Esophagus muscularis mucosa (tissue), 4 donors: ENCODE measurements at places on chromosomes 2 and 18.

DNA sequence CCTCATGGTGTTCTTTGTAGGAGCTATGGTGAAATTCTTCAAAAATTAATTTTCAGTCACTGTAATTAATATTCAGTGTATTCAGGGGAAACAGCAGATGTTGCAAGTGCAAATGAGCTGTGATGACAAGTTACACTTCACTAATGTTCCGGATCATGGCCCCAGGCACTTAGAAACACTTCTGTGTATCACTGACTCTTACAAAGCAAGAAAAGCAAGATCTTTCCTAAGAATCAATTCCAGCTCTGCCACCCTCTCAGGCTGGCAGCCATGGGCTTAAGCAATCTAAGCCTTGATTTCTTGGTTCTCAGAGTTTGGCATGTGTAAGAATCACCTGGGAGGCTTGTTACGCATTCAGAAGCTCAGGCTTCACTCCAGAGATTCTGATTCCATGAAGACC lies 78.0 kb downstream of the MARCHF4 start:
- no peak for DNase-seq

DNA sequence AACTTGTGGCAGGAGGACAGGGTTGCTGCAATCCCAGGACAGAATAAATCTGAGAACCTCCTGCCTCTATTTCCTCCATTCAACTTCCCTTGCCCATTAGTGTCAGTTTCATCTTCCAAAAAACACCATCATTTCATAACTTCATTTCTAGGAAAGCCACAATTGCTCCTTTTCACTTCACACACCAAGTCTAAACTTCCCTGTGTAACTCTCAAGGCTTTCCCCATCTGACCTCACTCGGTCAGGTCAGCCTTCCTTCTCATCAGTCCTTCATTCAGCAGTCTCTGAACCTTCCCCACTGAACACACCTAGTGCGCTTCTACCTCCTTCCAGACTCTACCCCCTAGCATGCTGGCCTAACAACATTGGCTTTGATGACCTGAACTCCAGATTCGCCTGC lies 35.8 kb downstream of the TCF7L1 start:
- no peak for DNase-seq

- no peak for DNase-seq
Measured at GRCh38 chr18:4455113-4455811, at the start of gene DLGAP1. Gene DLGAP1 (minus strand): TSS chr18:4455307.

GRCh38 chr18:68438983-68439382 lies 275.9 kb downstream of the TMX3 start:
- no peak for DNase-seq

- no peak for DNase-seq
Measured at GRCh38 chr2:10499911-10500521, 51.9 kb upstream of the ODC1 start.

DNA sequence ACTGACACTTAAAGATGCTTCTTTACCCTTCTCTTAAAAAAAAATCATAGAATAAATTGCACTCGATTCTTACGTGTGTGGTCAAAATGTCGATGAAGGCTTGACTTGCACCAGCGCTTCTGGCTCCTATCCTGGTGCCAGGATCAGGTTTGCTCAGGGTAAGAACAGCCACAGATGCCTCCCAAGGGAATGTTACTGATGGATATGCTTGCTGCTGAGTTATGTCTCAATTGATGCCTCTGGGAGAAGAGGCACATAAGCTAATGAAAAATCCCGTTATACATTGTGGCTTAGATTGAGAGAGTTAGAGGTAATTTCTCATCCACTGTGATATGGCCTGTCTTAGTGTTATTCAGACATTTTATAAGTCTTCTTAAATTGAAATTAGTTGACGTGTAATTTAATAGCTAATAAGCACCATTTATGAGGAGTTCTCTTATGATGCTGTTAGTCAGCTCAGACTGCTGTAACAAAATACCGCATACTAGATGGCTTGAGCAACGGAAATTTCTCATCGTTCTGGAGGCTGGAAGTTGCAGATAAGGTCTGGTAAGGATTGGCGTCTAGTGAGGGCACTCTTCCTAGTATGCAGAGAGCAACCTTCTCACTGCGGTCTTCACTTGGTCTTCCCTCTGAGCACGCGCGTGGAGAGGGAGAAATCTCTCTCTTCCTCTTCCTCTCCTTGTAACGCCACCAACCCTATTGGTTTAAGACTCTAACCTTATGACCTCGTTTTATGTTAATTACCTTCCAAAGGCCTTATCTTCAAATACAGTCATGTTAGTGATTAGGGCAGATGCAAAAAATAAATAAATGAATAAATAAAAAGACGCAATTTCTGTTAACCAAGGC lies 116.6 kb upstream of the NOSTRIN start:
- no peak for DNase-seq
